Smooth muscle cell of bladder (primary cell): ENCODE measurements at places on chromosomes 12 and 14. TPM values are rescaled to one million over a fixed set of nuclear protein-coding genes. Genes with fewer than 3 reads are reported as not detected.

Gene KCNC2
- total RNA-seq: not detected in 2 replicates

Gene LGMN
- 39.4 and 81.4 TPM in 2 replicates for total RNA-seq

Gene DHH
- under 0.01 and 0.09 TPM in 2 replicates for total RNA-seq

Gene CLEC4C
- not detected in 2 replicates for total RNA-seq

Gene KLRC4
- total RNA-seq: not detected in 2 replicates

Gene B3GNT4
- total RNA-seq: under 0.01 and 0.09 TPM in 2 replicates

Gene ZFHX2
- 0.14 and 0.28 TPM in 2 replicates for total RNA-seq

Gene SMIM41
- 1.4 and 9.8 TPM in 2 replicates for total RNA-seq

Gene KRT71
- total RNA-seq: not detected in 2 replicates

Gene KLRB1
- total RNA-seq: under 0.01 TPM in 1 of 2 replicates, not detected in the other

Gene TXNDC16
- 1.1 and 2.0 TPM in 2 replicates for total RNA-seq

Gene AQP2
- not detected in 2 replicates for total RNA-seq

Gene GDF11
- total RNA-seq: 1.6 and 2.8 TPM in 2 replicates
